ENCODE measurements at places on chromosomes 2 and 18.
A peak's percentile ranks its signal among the peaks of the same experiment; 100 is the strongest.

GRCh38 chr2:169415233-169415748 lies 53.0 kb upstream of the LRP2 start:
- peak; percentile 50 for DNase-seq

GRCh38 chr18:8937160-8938094 lies 165.1 kb upstream of the NDUFV2 start:
- DNase-seq = no peak

DNA sequence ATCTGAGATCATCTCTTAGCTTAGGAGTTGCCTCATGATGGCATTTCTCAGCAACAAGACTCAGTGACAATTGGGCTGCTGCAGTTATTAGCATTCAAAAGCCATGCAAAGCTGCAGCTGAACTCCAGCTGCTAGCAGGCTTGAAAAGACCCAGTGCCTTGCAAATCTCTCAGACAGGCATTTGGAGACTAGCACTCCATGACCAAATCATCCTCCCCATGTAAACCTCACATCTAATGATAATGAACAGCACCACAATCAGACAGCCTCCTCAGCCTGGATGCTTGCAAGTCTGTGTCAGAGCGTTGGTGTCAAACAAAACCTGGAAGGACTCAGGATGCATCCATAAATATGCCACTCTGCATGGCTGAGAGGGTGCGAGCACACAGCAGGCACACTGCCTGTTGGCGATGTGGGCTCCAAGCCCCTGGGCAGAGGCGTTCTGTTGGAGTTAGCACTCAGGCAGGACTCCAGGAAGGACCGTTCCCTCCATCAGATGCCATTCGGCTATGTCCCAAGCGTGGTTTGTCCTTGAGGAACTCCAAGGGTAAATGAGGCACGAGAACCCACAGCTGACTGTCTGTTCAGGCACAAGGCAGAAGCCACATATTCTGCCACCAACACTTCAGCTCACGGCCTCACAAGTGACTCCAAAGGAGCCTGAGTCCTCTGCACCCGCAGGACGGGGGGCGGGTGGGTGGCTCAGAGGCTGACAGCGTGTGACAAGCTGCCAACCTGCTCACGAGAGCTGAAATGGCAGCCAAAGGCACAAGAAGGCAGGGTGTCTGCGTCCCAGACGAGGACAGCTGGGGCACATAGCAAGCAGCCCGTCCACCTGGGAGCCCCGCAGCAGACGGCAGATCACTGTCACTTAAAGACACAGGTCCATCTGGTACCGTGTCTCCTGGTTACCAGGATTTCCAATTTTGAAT lies 183.8 kb downstream of the MYT1L start:
- DNase-seq = no peak

- DNase-seq = no peak
Measured at GRCh38 chr2:235105821-235106359, 154.1 kb downstream of the SH3BP4 start.

- DNase-seq = no peak
Measured at GRCh38 chr18:30623401-30624065, 419.0 kb downstream of the DSC3 start.

GRCh38 chr2:67612576-67613042 lies 215.5 kb downstream of the ETAA1 start:
- no peak for DNase-seq

- peak; percentile 4 for DNase-seq
Measured at GRCh38 chr2:166057370-166058164, 70.3 kb downstream of the SCN1A start.

DNA sequence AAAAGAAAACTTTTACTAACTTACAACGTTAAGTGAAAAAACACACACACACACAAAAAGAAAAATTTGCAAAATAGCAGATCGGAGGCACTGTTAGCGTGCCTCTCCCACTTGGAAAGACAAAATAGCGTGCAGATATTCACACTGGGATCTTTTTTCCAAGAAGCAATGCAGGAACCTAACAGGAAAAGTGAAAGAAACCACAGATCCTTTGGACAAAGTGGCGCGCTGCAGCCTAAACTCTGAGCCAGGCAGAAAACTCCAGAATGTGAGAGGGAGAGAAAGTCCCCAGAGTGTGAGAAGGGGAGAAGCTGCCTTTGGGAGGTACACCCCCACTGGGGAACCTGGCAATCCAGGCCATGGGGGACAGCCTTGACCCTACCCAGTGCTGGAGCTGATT lies 70.7 kb upstream of the SERPINE2 start:
- DNase-seq = no peak

GRCh38 chr2:180573951-180574350 lies 406.5 kb upstream of the UBE2E3 start:
- no peak for DNase-seq

- no peak for DNase-seq
Measured at GRCh38 chr2:178359192-178359912, 91.6 kb downstream of the PRKRA start.

GRCh38 chr2:128445523-128445900 lies 126.8 kb upstream of the HS6ST1 start:
- peak; percentile 50 for DNase-seq

DNA sequence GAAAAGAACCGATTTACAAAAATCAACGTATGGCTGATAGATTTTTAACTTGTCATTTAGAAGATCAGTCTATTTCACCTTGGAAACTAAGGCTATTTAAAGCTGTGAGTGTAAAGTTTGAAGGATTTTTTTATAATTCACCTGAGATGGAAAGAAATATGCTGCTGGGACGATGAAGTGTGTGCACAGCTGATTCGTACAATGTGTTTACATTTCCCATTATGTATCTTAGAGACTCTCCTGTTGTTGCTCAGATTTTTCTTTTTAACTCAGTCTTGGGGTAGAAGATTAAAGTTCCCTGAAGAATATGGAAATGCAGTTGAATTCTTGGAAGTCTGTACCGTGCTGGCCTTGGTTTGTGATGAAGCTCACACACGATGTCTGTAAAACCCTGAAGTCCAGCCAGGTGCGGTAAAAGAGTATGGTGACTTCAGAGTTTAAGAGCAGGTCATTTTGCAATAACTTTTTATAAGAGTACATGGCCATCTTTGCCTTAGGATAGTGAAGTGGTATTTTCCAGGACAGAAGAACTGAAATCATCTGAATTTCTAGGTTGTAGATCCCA lies 250.1 kb downstream of the PRKCE start:
- DNase-seq = no peak

DNA sequence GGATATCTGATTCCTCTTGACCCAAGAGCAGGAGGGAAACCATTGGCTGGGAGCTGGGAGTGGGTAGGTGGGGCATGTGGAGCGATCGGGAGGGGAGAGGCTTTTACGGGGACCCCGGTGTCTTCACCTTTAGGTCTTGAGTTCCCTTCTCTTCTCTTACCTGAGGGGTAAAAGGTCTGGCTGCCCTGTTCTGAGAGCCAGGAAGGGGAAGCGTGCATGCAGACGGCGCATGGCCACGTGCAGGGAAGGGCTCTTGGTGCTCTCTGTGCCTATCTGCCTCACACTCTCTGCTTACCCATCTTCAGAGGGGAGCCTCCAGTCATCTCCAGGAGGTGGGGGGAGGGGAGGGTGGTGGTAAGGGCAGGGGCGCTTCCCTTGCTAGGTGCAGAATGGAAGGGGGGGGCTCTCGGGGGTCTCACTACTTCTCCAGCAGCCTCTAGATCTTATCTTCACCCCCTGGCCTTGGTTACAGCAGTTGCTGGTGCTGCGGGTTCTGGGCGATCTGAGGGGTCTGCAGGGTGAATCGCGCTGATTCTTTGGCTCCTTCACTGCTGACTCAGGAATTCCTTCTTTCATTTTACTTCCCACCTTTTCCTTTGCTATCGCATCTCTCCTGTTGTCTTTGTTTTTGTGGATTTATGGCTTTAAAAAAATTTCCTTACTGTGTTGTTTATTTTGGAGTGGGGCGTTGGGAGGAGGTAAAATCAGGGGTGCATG lies 225.8 kb upstream of the HS6ST1 start:
- no peak for DNase-seq

GRCh38 chr2:176581557-176582165 lies 312.4 kb downstream of the MTX2 start:
- DNase-seq = no peak

GRCh38 chr2:226426292-226426736 lies 373.3 kb downstream of the IRS1 start:
- DNase-seq = no peak

GRCh38 chr2:134728163-134728562 lies 9.4 kb upstream of the TMEM163 start:
- DNase-seq = no peak

DNA sequence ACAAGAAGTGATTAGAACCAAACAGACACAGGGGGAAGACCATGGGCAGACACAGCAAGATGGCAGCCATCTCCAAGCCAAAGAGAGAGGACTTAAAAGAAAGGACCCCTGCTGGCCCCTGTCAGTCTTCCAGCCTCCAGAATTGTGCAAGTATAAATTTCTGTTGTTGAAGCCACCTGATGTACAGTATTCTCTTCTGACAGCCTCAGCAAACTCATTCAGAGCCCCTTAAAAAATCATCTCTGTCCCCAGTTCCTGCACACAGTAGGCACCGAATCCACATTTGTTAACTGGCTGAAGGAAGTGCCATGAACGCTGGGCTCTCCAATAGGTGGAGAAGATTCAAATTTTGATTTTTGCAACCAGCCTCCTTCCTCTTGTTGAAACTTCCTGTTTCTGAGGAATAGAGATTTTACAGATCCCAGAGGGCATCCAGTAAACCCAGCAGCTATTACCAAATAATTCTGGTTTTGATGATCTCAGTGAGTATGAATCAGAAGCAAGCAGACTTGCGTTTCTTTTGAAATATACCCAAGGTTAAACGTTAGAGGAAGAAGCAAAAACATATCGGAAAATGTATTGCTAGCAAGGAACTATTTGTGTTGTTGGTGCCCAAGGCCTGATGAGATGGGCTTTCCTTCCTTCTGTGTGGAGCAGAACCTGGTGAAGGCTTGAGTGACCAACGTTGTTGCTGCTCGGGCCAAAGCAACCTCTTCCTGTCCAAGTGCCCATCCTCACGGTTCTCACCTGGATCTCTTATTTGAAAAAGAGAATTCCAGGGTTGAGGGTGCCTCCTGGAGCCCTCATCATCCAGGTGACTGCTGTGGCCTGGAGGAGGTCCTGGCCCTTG lies 47.7 kb upstream of the PLB1 start:
- DNase-seq = no peak

DNA sequence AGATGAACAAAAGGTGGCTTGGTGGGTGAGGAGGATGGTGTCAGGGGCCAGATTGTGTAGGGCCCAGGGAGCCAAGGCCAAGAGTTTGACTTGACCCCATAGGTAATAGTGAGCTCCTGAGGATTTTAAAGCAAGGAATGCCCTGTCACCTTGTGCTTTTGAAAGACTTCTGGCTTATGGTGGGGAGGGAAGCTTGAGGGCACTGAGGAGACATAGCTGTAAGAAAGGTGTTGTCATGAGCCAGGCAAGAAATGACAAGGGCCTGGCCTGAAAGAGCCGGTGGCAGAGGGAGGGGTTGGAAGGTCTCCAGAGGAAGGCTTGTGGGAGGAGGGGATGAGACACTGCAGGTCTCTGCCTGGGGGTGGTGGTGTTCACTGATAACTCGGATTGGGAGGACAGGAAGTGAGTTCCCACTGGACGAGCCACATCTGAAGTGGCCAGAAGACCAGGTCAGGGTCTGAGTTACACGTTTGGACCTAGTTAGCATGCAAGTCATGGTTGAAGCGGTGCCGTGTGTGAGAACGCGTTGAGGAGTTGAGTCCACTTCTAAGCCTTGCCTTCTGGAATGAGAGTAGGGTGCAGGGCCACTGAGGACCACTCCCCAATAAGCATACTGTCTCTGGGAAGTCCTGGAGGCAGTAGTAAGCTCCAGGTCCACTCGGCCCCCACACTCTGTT lies 64.3 kb downstream of the TET3 start:
- no peak for DNase-seq

DNA sequence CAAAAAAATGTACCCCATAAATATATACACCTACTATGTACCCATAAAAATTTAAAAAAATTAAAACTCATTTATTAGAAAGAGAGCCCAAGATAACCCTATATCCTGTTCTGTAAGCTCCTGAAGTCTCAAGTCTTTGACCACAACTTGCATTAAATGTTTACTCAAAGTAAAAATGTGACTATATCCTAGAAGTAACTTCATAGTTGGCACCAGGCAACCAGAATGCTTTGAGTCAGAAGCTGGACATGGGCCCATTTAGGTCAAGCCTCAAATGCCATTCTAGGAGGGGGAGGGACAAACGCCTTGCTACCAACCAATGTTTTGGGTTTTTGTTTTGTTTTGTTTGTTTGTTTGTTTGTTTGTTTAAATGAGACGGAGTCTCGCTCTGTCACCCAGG lies 9.3 kb upstream of the TBC1D8 start:
- no peak for DNase-seq

- DNase-seq = no peak
Measured at GRCh38 chr2:191970867-191971266, 124.0 kb upstream of the CAVIN2 start.

- peak; percentile 28 for DNase-seq
Measured at GRCh38 chr2:15159751-15160177, 401.4 kb downstream of the NBAS start.
